MCF 10A (cell line): ENCODE measurements at places on chromosomes 5 and 9.

DNA sequence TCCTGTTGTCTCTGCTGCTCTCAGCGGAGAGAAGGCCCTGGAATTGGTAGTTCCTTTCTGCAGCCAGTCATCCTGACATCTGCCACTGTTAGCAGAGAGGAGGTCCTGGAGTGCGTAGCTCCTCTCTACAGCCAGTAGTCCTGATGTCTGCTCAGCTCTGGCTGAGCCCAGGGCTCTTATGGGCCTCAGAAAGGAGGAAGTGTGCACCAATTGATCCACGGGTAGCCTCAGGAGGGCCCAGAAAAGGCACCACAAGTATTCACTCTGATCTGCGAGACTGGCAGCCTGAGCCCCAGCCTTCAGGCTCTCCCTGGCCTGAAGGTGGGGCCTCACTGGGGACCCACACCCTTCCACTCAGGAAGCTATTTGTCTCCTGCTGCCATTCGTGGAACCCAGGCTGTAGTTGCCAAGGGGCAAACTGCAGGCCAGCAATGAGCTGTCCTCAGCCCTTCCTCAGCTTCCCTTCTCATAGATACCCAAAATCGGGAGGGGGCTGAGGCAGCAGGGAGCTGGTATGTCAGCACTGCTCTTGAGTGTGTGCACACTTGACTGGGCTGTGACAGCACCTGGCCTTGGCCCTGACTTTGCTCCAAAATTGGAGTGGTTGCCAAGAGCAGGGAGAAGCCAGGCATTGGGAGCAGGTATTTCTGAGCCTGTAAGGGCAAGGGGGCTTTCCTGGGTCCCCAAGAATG, 1049.5 kb upstream of the ACO1 start:
- no peak for DNase-seq

DNA sequence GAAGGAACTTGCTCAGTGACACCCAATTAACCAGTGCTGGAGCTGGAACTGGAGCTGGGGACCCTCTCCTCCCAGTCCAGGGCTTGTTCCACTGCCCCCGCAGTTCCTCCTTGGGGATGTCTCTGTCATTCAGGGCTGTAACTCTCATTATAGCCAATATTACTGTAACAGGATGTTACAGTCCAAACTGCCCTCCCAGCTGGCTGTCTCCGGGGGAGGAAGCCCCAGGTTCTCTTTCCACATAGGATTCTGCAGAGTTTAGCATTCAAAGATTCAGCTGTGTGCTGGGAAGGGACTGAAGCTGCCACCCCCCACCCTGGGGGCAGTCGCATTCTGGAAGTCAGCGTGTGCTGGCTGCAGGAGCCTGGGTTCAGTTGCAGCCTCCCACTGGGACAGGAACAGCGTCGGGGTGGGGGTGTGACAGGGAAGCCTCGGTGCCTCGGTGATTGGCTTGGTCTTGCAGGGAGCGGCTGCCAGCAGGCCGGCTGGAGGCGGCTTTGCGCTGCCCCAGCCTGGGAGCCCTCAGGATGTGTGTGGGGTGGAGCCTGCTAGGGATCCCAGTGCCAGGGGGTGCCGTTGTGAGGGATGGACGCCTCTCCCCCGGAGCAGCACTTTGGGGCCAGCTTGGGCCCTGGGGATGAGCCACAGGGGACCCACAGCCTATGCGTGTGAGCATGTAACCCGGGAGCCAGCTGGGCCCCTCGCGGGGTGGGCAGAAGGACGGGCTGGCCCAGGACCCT, 101.1 kb downstream of the RGS3 start:
- DNase-seq: peak; percentile 84

DNA sequence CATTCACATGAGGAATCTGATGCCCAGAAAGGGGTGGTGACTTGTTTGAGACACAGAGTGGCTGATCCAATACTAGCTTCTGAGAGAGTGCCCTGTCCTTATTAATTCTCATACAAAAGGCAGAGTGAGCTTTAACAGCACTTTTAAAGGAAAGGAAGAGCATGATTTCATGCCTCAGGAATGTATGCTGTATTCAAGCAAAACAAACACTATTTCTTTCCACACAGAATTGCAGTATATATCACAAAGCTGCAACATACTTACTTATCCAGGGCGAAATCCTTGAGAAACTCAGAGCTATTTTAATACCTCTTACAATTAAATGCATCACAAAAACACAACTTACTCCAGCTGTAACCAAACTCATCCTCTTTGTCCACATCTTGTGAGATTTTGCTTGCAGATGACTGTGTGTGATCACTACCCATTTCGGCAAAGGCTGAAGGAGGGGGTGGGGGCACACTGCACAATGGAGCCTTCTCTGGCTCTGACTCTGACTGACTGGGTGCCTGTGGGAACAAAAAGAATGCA, 139.8 kb downstream of the MPDZ start:
- peak; percentile 62 for DNase-seq

GRCh38 chr5:82265047-82265446, 13.1 kb downstream of the RPS23 start:
- no peak for DNase-seq

DNA sequence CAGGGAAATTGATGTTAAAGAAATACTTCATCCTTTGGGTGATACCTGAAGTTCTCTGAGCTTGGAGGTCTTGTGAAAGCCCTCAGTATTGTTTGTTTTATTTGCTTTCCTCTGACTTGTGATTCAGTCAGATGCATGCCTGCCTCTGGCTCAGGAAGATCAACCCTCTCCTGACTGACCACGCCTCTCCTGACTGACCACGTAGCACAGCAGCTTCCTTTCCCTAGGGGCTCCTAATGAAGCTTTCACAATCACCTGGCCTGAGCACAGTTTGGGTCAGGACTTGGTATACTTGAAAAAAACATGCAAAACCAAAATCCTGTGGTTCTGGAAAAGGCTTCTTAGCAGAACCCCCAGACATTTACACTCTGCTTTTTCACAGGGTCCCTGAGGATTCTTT, 3.8 kb downstream of the TGFBI start:
- peak; percentile 98 for DNase-seq

DNA sequence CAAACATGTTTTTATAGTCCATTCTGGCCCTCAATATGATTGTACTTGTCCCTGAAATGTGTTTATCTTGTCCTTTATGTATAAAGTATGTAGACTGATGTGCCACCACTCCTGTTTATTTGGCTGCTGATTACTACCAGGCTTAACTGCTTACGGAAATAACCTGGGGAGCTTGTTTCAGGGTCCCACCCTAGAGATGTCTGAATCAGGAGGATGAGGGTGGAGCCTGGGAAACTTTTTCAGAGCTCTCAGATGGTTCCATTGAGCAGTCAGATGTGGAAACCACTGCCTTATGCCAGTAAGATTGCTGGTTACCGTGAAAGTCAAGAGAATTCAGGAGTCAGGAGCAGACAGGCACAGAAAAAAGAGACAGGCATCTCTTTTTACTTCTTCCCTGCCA, 19.2 kb downstream of the SLC23A1 start:
- DNase-seq: no peak

DNA sequence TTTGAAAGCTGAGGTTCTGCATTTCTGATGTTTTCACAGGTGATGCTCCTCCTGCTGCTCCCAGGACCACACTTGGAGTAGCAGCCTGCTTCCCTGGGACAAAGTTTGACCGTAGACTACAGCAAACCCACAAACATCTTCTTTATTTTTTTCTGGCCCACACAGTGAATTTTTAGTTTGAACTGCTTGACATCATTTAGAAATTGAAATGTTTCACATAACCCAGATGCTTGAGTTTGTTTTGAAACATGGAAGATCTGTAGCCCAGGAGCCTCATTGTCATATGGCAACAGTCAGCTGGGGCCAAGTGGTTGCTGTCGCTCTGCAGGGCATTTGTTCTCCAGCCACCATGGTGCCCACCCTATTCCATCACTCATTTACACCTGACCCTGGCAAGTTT, 8.4 kb downstream of the SH3TC2 start:
- DNase-seq: no peak

GRCh38 chr5:118506217-118506852, 482.0 kb downstream of the DTWD2 start:
- no peak for DNase-seq

GRCh38 chr9:38346811-38347210, 45.7 kb upstream of the ALDH1B1 start:
- DNase-seq: no peak

GRCh38 chr5:57231607-57232006, 57.7 kb downstream of the GPBP1 start:
- no peak for DNase-seq

DNA sequence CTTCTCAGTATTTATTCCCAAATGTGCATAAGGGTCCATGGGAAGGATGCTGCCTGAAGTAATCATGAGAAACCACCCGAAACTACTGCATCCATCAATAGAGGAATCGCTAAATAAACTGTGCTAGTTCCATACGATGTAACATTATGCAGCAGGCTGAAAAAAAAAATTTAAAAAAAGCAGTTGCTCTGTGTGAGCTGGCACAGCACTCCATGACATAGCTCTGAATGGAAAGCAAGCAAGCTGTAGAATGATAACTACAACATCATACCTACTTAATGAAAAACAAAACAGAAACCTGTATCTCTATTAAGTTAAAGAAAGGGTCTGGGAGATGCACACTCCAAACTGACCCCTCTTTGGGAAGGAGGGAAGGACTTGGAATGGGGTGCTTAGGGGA, 49.3 kb downstream of the SHB start:
- no peak for DNase-seq

GRCh38 chr5:88770276-88771257, 112.4 kb downstream of the MEF2C start:
- DNase-seq: no peak

GRCh38 chr5:81517462-81517861, 123.5 kb upstream of the ACOT12 start:
- DNase-seq: peak; percentile 34

DNA sequence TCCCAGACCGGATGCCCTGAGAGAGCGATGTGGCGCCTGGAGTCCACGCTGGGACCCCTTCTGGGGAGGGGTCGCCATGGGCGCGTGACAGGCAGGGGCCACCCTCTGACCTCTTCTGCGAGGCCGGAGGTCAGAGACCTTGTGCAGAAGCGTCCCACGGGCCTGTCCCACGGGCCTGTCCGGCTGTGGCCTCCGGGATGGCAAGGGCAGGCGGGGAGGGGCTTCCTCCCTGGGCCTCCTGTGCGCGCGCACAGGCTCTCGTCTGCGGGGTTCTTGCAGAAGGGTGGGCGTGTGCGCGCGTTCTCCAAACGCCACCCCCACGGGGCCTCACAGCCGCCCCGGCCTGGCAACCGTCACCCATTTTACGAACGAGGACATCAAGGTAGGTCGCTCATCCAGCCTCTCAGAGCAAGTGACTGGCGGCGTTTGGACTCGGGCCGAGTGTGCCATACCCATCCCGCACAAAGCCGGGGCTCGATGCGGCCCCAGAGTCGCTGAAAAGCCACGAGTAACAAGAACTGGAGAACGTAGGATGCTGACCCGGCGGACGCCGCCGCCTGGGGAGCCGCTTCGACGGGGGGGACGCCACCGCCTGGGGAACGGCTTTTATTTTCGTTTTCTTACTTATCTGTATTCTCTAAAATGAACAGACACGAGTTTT, 897 bp downstream of the AHRR start:
- no peak for DNase-seq

GRCh38 chr9:107447834-107448233, 41.7 kb downstream of the KLF4 start:
- no peak for DNase-seq

- peak; percentile 68 for DNase-seq
Observed at GRCh38 chr5:43305948-43306565, 7.2 kb downstream of the HMGCS1 start.

GRCh38 chr9:109619310-109619709, 121.2 kb upstream of the PTPN3 start:
- DNase-seq: no peak

- DNase-seq: no peak
Observed at GRCh38 chr5:108090946-108091345, 291.0 kb downstream of the FBXL17 start.

DNA sequence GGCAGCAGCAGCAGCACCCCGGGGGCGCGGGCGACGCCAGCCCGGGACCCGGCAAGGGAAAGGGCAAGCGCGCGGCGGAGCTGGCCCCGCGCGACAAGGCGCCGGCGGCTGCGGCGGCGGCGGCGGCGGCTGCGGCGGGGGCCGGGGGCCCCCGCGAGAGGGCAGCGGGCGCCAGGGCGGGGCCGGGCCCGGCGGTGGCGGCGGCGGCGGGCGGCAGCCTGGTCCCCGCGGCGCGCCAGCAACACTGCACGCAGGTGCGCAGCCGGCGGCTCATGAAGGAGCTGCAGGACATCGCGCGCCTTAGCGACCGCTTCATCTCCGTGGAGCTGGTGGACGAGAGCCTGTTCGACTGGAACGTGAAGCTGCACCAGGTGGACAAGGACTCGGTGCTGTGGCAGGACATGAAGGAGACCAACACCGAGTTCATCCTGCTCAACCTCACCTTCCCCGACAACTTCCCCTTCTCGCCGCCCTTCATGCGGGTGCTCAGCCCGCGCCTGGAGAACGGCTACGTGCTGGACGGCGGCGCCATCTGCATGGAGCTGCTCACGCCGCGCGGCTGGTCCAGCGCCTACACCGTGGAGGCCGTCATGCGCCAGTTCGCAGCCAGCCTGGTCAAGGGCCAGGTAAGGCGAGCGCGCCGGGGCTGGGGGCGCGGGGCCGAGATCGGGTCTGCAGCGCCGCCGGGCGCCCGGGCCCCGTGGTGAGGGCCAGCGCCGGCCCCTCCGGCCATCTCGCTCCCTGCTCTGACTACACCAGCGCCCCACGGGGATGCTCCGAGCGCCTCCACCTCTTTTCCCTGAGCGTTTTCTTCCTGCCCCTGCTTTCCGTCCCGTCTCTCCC, at the start of gene UBE2QL1:
Gene UBE2QL1, plus strand, starts transcription at position 238 of the 843 bp plus-strand sequence. Its CDS starts 35 bp downstream, at position 273.
- no peak for DNase-seq

- DNase-seq: peak; percentile 62
Observed at GRCh38 chr9:69936427-69936826, 107.2 kb upstream of the MAMDC2 start.

DNA sequence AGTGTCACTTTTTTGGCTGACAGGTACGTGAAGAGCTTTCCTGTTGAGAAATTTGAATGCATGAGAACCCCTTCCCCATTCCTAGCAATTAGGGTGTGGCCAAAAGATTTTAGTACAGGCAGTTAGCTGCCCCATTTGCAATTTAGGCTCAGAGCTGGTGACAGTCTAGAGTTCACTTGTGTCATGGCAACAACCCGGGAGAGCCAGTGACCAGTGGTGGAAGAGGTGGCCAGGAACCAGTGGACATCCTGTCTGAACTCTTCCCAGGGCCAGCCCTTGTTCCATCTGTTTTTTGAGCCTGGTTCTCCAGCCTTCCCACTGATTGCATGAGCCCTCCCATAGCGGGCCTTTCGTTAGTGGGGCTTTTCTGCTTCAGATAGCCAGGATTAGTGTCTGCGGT, 2.5 kb upstream of the NEUROG1 start:
- DNase-seq: no peak

- no peak for DNase-seq
Observed at GRCh38 chr5:146342882-146343865, 4.5 kb downstream of the POU4F3 start.

DNA sequence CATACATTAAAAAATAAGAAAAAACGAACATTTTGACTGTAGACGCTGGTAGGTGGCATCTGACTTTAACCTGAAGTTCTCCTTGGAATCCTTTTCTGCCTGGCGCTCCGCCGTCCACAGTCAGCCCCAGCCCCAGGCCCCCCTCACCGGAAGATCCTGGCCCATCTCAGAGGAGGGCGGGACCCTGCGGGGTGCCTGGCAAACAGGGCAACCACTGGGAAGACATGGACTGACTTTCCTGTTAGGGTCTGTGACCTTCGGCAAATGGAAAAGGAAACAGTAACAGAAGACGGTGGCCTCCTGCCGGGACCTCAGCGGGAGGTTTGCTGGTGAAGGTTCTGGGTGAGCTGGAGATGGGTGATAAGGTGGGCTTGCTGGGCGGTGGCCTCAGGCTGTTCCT, 11.7 kb upstream of the EGR1 start:
- DNase-seq: no peak
